ENCODE measurements at places on chromosomes 11 and 22.

- DNase-seq: no peak
Observed at GRCh38 chr22:33220476-33221080, 162.4 kb upstream of the SYN3 start.

- DNase-seq: peak; percentile 92
Observed at GRCh38 chr11:35014346-35014745, 97.9 kb downstream of the PDHX start.

DNA sequence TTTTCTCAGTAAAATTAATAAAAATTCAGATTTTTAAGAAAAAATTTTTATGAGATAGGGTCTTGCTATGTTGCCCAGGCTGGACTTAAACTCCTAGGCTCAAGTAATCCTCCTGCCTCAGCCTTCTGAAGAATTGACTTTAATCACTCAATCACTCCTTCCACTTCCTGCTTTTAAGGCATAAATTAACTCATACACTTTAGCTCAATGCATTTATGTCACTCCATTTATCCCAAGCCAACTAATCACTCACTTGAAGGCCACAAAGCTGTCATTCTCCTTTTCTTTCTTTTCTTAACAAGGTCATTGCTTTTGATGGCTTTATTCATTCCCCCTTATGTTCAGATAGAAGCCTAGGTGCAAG lies 877 bp downstream of the ALG9 start:
- no peak for DNase-seq

DNA sequence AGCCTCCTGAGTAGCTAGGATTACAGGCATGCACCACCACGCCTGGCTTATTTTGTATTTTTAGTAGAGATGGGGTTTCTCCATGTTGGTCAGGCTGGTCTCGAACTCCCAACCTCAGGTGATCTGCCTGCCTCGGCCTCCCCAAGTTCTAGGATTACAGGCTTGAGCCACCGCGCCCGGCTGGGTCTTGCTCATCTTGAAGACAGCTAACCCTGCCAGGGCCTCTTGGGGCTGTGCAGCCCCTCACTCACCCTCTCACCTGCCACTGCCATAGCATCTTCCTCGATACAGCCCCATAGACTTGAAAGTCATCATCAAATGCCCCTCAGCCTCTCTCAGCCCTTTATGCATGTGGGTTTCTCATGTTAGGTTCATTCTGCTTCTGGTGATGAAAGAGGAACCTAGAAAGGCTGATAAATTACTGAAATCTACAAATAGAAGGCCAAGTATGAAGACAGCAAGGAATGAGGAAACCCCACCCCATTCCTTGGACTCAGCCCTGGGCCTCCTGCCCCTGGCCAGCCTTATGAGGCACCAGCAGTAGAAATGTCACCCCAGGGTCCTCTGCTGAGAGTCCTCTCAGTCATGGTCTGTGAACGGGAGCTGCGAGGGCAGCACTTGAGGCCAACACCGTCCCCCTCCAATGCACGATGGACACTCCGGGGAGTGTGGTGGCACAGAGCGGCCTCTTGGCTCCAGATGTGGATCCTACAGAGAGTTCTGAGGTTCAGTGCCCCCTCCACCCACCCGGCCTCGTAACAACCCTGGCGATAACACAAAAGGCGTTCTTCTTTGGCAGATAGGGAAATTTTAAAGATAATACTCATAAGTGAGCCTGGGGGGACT lies 24.8 kb downstream of the SCGB1A1 start:
- peak; percentile 68 for DNase-seq

DNA sequence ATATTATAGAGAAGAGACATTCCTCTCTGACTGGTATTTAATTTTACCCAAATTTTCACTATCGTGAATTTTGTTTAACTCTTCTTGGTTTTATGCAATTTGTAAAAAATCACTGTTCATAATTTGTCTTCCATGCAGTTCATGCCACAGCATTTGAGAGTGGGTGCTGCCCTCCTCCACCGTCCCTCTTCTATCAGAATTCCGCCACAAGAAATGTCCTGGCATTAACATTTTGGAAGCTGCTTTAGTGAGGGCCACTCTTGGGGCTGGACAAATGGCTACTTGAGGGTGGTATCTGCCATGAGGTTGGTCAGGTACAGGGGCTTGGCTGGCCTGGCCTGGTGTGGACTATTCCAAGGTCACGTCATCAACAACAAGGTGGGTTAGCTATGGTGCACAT lies 68.3 kb upstream of the CLDN5 start:
- no peak for DNase-seq

- no peak for DNase-seq
Observed at GRCh38 chr11:102147632-102148031, 37.4 kb downstream of the YAP1 start.

- DNase-seq: no peak
Observed at GRCh38 chr11:134742224-134742612, 330.2 kb upstream of the B3GAT1 start.

DNA sequence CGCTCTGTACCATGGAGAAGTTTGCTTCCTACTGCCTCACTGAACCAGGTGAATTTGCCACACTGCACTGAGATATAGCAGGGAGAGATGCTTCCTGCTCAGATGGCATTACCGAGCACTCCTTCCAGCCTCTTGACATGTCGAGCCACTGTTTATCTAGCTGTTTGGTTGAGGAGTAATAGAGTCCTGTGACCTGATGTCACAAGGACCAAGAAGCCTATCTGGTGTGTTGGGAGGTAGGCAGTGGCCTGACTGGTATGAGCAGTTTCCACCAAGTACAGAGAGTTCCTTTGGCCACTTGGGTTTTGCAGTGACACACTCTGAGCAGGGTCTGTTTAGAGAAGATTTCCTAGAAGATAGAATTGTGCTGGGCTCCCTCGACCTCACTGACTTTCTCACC lies 5.2 kb downstream of the ACAD8 start:
- no peak for DNase-seq

GRCh38 chr11:118918128-118918685 lies 7.5 kb downstream of the BCL9L start:
- DNase-seq: peak; percentile 90

- no peak for DNase-seq
Observed at GRCh38 chr11:131668500-131669400, 298.3 kb downstream of the NTM start.

DNA sequence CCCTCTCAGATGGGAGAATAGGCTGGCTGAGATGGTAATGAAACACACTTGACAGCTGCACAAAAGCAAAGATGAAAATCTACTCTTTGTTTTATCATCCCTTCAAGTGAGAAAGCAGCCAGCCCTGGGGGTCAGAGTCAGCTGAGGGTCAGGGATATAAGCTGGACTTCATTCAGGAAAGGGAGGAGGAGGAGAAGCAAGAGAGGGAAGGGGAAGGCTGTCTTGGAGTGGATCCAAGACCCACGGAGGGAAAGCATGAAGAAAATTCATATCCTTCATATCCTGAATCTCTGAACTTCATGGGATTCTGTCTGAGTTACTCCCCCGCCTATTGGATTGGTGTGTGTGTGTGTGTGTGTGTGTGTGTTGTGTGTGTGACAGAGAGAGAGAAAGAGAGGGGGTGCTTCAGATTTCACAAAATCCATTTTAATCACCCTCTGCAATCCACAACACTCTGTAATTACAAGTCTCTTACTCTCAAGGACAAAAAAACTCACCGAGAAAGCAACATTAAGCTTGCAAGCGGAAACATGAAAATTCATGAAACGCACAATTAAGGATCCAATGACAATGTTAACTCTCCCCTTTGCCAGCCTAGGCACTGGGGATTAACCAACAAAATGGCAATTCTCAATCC lies 327.7 kb downstream of the TENM4 start:
- DNase-seq: no peak

GRCh38 chr11:4643682-4644081 lies at the start of gene OR51E1:
OR51E1 (plus strand) TSS chr11:4643982; CDS start chr11:4652527, 8,545 bp downstream.
- no peak for DNase-seq

GRCh38 chr22:49005557-49005956 lies 822.1 kb downstream of the BRD1 start:
- DNase-seq: no peak

- no peak for DNase-seq
Observed at GRCh38 chr11:88384669-88385005, 47.1 kb upstream of the CTSC start.

DNA sequence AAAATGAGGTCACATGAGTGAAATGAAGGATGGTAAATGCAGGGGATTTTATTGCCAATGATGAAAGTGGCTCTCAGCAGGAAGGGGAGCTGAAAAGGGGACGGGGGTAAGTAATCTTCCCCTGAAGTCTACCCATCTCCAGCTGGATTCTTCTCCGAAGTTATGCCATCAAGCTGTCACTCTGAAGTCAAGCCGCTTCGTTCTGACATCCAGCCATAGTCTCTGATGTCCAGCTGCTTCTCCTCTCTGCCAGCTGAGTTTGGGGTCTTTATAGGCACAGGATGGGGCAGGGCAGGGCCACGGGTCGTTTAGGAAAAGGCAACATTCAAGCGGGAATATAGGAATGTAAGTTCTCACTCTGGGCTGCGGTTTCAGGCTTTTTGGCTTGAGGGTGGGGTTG lies 181.9 kb upstream of the ANO3 start:
- DNase-seq: no peak

DNA sequence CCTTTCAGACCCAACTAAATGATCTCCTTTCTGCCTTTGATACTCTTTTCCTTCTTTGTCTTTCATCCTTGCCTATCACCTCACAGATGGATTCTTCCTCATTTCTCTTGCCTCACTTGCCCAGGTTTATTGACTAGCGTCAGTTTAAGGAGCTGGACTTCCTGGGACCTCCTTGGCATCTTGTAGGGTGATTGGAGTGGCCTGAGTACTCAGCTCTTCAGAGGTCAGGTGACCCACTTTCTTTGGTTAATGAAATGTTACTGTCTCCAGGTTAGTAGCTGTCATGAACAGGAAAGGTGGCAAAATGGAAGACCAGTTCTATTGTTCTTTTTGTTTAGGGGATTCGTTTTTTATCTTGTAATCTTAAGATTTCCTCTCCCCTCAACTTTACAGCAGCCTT lies 4.6 kb upstream of the BACE1-AS start:
- DNase-seq: no peak

DNA sequence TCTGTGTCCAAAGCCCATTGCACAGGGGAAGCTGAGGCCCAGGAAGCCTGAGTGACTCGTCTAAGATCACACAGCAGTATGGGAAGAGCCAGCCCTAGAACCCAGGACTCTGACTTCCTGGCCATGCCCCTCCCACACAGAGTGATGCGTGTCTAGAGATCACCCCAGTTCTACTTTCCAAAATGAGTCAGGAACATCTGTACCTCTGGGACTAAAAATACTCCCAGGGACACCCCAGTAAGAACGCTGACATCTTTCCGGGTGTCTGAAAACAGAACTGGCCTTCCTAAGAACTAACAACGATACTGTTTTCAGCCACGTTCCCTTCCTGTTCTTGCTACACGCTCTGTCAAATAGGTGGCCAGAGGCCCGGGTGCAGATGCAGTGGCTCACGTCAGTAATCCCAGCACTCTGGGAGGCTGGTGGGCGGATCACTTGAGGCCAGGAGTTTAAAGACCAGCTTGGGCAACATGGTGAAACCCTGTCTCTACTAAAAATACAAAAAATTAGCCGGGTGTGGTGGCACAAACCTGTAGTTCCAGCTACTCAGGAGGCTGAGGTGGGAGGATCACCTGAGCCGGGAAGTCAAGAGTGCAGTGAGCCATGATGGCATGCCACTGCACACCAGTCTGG lies 21.7 kb upstream of the PDGFB start:
- no peak for DNase-seq

- no peak for DNase-seq
Observed at GRCh38 chr22:31526270-31526669, 29.9 kb downstream of the SFI1 start.

- no peak for DNase-seq
Observed at GRCh38 chr11:555780-556661, 4.5 kb downstream of the LMNTD2 start.

All from GM04503 (cell line).